Frontal cortex (tissue), 4 donors: ENCODE measurements at places on chromosomes 3 and 15.

DNA sequence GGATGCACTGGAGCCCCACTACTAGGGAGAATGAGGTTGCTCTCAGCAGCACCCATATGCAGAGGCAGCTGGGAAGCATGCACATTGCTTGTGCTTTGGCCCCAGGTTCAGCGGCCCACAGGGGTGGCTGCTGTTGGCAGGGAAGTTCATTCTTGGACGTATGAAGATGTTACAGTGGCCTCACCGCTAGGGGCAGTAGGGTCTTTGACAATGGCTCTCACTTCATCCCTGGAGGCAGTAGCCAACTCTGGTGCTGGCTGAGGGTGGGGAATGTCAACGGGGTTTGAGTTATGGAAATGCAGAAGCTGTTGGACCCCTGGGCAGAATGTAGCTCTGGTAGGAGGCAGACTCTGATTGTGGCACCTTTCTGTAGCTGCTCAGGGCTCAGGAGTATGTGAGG is 279.9 kb downstream of the SCAPER start:
- DNase-seq: no peak

GRCh38 chr3:153666991-153667740 is 454.0 kb upstream of the ARHGEF26 start:
- no peak for DNase-seq

GRCh38 chr15:83993591-83993990 is 242.0 kb upstream of the GOLGA6L4 start:
- DNase-seq: no peak

GRCh38 chr3:12773710-12774086 is 14.6 kb upstream of the TMEM40 start:
- no peak for DNase-seq

GRCh38 chr15:89379818-89380217 is 45.2 kb upstream of the POLG start:
- no peak for DNase-seq

DNA sequence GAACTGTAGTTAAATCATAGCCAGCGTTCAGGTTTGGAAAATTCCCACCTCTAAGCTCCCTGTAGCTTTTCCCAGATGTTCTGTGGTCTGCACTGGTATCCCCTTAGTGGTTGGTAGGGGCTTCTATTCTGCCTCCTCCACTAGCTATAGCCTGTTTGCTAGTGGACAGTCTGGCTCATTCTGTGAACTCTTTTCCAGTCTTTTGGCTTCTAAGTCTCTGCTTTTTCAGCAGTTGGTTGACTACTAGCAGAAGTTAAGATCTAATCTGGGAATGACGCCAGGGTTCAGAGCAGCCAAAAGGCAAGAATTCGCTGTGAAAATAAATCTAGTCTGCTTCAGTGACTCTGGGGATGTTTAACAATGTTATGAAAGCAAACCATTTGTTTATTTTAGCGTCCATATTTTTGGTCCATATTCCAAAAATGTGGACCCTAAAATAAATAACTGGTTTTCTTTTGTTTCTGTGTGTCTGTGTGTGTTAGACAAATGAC is 73.7 kb upstream of the WDR72 start:
- no peak for DNase-seq

- no peak for DNase-seq
These were observed 5.2 kb downstream of the HTR3C start for GRCh38 chr3:184058029-184058428.

GRCh38 chr3:174285242-174285864 is 573.8 kb upstream of the NAALADL2 start:
- no peak for DNase-seq

- no peak for DNase-seq
These were observed 179.4 kb upstream of the LRRN1 start for GRCh38 chr3:3619815-3620214.

DNA sequence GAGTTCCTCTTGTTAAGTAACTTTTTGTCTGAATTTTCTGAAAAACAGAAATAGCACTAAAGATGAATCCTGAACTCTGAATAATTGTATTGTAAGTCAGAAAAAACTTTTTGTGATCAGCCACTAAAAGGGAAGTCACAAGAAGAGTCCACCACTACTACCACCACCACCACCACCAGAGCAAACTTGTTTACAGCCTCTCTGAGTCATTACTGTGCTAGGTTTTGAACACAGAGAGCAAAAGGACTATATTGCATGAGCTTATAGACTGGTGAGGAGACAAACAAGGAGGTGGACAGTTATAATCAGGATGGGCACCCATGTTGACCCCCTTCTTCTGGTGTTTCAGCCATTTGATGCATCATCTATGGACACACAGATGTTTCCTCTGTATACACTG is 141.7 kb downstream of the IL5RA start:
- no peak for DNase-seq

- no peak for DNase-seq
These were observed 500 bp downstream of the PARP6 start for GRCh38 chr15:72271895-72272212.

DNA sequence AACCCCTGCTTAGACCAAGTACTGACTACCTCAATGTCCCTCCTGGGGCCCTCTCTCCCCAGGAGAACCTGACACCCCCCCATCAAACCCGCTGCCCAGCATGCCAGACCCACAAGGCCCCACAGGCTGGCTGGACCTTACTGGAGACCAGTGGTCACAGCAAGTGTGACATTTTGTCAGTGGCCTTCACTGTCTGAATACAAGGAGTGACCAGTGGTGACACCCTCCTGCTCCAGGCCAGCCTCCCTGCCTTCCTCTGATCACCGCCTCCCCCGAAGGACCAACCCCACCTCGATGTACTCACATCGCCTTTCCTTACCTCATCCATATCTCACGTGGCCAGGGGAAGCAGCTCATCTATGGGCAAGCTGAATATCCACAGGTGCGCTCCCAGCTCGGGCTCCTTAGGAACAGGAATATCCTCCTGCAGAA is 62.1 kb upstream of the HERC1 start:
- no peak for DNase-seq

DNA sequence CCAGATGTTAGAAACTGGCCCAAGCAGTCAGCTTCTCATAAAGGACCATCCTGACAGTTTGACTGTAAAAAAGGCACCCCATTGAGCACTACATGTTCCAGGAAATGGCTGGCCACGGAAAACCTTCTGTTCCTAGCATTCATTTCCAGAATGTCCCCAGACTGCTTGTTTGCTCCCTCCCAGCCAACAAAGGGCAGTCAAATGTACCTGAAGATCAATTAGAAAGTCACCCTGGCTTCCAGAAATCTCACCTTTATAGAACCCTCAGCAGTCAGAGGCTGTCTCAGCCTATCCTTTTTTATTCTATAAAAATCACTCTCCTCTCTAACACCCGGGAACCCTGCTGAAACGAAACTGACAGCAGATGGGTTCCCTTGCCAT is 784 bp upstream of the SAMMSON start:
- no peak for DNase-seq

DNA sequence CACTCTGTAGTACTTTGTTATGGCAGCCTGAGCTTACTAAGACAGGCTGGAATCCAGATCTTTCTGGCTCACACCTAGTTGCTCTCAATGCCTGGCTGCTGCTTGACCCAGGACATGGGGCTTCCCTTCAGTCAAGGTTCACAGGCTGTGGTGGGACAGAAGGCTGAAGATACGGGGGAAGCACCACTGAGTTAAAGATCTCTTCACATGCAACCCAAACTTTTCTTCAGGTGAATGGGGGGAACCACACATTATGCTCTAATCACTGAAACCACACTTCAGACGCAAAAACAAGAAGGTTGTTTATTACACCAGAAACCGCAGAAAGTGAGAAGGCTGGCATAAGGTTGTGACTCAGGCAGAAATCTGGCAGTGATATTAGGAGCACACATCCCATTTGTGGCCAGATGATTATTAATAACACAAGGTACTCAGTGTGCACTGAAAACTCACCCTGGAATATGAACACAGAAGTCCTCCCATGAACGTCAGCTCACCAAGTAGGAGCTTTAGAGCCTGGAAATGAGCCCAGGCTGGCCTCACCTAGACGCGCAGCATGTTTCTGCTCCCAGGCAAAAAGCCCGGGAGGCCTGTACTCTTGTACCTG is 230.5 kb upstream of the CHRNA7 start:
- DNase-seq: no peak

- DNase-seq: no peak
These were observed 603.3 kb upstream of the TBL1XR1 start for GRCh38 chr3:177800561-177800960.

- no peak for DNase-seq
These were observed 571 bp downstream of the ACAD9 start for GRCh38 chr3:128879991-128880390.

GRCh38 chr3:133169331-133170068 is 131.3 kb downstream of the TMEM108 start:
- peak; percentile 15 for DNase-seq

DNA sequence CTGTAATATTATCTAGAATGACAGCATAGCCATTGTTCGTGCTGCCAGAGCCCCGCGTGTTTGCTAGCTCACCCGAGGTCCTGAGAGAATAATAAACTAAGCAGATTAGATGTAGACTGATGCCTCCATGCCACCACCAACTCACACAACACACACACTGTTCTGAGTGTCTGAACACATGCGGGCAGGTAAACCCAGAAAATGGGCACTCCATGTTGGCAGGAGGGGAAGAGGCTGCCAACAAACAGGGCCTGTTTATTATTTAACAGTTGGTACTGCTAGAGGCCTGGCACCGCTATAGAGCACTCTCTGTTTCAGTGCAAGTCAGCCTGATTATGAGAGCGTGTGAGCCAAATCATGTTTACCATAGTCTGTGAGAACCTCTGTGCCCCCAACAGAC is 299.0 kb downstream of the ZBTB20 start:
- peak; percentile 7 for DNase-seq

- no peak for DNase-seq
These were observed 44.1 kb upstream of the P2RY1 start for GRCh38 chr3:152790651-152791387.

DNA sequence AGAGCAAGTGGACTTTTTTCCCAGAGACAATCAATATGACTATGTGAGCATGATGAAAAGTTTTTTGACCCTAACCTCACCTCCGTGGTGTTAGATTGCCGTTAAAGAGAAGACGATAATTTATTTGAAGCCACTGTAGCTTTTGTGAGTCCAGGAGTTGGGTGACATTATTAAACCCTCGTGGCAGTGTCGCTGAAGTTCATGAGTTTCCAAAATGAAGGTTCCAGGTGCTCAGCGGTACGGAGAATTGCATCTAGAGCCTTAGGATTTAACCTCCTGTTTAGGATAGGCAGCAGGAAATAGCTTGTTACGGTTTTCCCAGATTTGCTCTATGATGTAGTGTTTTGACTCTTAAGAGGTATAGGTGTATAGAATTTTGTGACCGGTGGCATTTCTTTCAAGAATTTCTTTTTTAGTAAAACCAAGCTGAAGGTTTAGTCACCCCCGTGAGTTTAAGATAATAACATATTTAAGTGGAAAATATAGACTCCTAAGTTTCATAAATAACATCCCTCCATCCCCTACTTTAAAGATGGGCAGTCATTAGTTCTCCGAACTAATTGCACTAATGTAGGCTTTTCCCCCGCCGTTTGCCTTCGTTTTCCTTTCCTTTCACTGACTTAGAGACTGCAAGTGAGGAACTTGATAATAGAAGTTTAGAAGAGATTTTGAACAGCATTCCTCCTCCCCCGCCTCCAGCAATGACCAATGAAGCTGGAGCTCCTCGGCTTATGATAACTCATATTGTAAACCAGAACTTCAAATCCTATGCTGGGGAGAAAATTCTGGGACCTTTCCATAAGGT is 2.0 kb downstream of the SMC4 start:
- DNase-seq: no peak

GRCh38 chr3:9497821-9498565 is 55.6 kb downstream of the LHFPL4 start:
- DNase-seq: no peak

DNA sequence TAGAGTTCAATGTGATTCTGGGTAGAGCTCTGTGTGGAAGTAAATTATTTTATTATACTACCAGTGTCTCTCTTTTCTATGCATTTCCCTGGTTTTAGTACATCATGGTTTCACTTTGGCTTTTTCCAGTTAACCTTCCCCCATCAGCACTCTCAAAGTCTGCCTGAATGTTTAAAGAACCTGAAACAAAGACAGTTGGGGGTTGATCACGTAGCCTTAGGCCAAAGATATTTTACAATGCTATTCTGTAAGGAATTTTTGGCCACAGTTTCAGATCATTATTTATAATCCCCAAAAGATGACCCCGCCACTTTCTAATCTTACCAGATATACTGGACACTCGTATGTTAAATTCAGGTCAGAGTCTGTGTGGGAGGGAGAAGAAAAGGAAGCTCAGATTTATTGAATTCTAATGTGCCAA is 156.3 kb upstream of the TMC3 start:
- no peak for DNase-seq

- no peak for DNase-seq
These were observed 43.8 kb upstream of the CMTM8 start for GRCh38 chr3:32194653-32195052.

GRCh38 chr3:45929042-45929679 is 14.1 kb upstream of the CXCR6 start:
- DNase-seq: no peak

DNA sequence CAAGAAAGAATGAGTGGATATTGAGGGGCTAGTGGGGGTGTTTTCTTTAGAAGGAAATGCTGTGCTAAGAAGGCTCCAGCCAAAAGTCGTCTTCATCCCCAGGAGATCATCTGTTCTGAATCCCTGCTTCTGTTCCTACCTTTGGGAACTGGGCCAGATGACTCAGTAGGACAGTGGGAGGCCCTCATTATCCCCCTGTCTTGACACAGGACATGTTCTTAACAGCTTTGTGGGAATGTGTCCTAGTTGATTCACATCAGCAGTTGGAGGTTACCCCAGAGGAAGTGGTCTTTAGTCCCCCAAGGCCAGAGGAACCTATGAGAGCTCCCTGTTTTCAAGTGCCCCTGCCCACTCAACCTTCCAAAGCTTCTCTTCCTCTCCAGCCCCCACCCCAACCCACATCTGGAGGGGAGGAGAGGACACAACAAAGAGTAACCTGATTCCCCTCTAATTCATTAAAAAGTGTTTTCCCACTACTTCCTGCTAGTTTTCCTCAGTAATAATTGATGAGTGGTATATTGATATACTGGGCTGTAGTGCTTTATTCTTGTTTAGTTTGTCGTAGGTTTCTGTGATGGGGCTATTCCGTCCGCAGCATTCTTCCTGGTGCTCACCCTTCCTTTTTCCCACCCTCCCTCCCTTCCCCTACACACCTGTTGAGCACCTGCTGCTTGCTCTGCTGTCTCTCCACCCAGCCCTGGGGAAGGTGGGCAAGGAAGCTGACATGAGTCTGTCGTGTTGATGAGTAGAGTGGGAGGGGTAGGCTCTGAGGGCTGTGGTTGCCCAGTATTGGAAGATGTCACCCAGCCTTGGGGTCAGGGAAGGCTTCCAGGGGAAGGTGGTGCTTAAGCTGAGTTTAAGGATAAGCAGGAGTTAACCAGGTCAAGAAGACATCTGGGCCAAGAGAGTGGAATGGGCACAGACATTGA is 9.3 kb downstream of the PXYLP1 start:
- no peak for DNase-seq

- DNase-seq: no peak
These were observed 36.1 kb downstream of the TRAK1 start for GRCh38 chr3:42127226-42127625.
